Stimulated activated CD8-positive, alpha-beta memory T cell treated with anti-CD3 and anti-CD28 coated beads, Interleukin-7, amount 100 ng/mL, for 24 hours (primary cell): ENCODE measurements at places on chromosomes 2 and 18.

GRCh38 chr2:205409411-205409810 is 272.9 kb upstream of the NRP2 start:
- DNase-seq: no peak

GRCh38 chr18:72261590-72261989 is 282.6 kb downstream of the CBLN2 start:
- DNase-seq: no peak

DNA sequence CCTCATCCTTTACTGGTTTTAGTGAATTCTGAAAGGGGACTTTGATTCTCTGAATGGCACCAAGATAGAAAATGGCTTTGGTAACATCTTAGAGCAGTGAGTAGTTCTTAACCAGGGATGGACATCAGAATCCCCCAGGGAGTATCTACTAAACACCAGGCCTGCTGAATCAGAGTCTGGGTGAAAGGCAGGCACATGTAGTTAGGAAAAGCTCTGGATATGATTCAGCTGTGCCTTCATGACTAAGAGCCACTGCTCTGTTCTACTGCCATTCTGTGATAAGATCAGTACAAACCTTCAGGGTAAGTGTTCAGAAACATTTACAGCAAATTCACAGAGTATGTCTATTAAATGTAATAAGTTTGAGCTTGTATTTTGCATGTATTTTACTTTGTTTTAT is 46.2 kb upstream of the B3GNT2 start:
- no peak for DNase-seq

DNA sequence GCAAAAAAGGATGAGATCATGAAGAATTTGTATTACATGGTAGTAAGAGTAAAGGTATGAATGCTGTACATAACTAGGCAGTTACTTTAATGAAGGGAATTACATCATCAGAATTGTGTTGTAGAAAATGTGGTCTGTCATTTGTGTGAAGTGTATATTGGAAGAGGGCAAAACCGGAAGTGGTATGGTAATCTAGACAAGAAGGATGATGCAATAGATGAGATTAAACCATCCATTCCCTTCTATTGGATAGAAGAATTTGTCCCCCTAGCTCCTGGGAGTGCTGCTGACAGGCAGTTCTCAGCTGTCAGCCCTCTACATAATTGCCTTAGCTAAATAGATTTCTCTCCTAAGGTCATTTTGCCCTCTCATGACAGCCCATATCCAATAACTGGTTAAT is 55.9 kb upstream of the BARD1 start:
- DNase-seq: no peak

DNA sequence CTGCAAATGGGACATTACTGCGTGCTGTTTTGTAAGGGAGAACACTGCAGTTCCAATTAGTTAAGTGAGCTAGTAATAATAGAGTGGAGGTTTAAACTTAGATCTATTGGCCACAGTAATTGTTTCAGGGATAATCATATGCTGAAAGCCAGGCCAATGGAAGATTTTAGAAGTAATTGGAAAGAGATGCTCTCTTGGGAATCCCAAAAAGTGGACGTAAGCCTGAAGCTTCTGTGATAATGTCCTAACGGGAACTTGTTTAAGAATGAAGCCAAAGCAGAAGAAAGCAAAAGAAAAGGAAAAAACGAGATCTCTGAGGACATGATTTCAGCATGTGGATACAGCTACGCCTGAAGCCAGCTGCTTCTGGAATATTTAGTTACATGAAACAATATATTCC is 594.6 kb downstream of the SLC4A3 start:
- no peak for DNase-seq

- no peak for DNase-seq
Measured at GRCh38 chr2:99159594-99159993, 4.8 kb downstream of the LIPT1 start.

DNA sequence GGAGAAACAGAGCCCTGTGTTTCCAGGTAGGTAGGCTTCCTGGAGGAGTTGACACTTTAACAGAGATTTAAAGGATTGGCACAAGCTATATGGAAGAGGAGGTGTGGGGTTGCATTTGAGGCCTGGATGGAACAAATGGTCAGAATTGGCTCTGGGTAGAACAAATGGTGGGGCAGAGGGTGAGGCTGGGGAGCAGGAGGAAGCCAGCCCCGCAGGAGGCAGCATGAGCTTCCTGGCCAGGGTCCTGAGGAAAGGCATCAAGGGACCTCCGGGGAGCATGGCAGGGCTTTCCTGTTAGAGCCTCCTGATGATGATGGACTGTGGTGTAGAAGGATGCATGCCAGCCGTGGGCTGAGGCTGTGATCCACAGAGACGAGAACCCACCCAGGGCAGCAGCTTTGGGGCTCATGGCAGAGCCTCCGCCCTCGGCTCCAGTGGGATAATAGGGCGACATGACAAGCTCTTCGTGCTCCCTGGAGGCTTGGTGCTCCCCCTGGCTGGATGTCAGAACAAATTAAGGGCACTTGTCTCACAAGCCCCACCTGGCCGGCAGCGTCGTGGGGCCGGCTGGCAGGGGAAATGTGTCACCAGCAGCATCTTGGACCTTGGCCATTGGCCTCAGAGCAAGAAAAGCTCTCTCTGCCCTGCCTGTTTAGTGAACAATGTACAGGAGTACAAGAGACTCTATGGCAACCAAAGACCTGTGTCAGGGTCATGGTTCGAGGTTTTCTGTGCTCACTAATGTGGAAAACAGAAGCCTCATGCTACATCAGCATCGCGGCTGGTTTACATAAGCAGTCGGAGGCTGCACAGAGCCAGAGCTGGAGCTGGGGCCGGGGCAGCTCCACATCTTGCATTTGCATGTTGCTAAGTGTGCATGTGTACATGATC is 153.5 kb downstream of the MYCN start:
- DNase-seq: no peak

- DNase-seq: no peak
Measured at GRCh38 chr2:134075204-134075603, 178.7 kb upstream of the MGAT5 start.

- DNase-seq: no peak
Measured at GRCh38 chr2:15511686-15512085, 49.4 kb downstream of the NBAS start.

- no peak for DNase-seq
Measured at GRCh38 chr2:38290332-38290731, 86.7 kb downstream of the ATL2 start.

GRCh38 chr2:117674172-117674571 is 140.3 kb upstream of the DDX18 start:
- DNase-seq: no peak

DNA sequence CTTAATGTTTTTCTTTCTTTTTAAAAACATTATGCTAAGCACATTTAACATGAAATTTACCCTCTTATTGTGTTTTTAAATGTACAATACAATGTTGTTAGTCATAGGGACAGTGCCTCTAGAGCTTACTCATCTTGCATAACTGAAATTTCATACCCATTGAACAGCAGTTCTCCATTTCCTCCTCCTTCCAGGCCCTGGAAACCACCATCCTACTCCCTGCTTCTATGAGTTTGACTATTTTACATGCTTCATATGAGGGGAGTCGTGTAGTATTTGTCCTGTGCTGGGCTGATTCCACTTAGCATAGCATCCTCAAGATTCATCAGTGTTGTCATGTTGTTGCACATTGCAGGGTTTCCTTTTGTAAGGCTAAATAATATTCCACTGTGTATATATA is 92.6 kb downstream of the SPATS2L start:
- no peak for DNase-seq

DNA sequence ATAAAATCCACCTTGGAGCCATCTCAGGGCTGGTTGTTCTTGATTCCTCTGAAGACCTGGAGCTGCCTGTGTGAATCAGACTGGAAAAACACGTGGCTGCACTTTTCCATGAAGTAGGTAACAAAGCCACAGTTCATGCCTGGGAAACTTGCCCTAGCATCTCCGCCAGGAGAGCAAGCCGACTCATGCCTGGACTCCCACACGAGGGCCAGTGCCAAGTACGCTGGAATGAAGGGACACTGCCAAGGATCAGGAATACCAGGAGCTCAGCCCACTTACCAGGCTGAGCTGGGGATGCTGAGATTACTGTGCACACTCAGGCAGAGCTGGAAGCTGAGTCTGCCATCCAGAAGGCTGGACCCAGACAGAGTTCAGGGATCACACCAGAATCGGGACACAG is 10.9 kb upstream of the FHL2 start:
- DNase-seq: no peak

- DNase-seq: no peak
Measured at GRCh38 chr18:41706301-41706700, 248.7 kb upstream of the PIK3C3 start.

DNA sequence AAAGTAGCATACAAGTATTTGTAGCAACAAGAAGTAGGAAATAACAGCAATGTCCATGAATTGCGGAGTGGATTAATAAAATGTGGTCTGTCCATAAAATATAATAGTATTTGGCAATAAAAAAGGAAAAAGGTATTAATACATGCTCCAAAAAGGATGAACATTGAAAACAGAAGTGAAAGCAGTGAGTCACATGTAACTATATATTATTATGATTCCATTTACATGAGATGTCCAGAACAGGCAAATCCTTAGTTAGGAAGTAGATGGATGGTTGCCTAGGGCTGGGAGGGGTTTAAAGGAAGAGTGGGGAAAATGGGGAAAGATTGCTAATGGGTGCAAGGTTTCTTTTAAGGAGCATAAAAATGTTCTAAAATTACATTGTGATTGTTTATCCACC is 44.5 kb downstream of the CCDC74A start:
- DNase-seq: no peak

DNA sequence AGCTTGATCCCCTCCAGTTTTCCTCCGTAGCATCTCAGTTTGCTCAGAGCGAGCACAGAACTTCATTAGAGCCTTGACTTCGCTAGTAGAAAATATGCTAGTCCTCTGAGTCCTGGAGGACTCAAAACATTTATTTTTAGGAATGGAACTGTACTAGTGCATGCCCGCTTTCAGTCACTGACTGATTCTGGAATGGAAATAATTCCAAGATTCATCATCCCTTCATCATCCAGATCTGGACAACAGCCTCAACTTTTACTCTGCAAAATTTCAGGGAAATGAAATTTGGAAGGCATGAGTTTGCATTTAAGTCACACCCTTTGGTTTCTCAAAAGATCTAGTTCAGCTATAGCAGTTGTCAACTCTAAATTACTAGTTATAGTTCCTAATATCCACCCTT is 304.6 kb downstream of the XIRP2 start:
- no peak for DNase-seq

DNA sequence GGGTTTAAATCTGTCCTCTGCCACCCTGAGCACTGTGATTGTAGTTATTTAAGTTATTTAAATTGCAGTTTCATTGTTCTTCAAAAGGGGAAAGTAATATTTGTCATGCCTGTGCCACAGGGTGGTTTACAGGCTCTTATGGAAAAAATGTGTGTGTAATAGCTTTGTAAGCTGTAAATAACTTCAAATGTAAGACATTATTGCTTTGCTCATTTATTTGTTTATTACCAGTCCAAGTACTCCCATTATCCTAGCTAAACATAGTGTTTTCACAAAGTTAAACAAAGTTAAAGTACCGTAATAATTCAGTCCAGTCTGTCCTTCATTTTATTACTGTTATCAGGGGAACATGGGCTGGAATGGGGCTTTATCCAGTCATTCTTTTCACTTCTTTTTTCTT is 43.4 kb upstream of the IGFBP2 start:
- DNase-seq: no peak

GRCh38 chr2:123578016-123578415 is 447.1 kb upstream of the CNTNAP5 start:
- no peak for DNase-seq

GRCh38 chr2:162012565-162013058 is 61.4 kb downstream of the DPP4 start:
- DNase-seq: no peak

- DNase-seq: no peak
Measured at GRCh38 chr2:240393831-240394410, 41.5 kb upstream of the GPC1 start.

DNA sequence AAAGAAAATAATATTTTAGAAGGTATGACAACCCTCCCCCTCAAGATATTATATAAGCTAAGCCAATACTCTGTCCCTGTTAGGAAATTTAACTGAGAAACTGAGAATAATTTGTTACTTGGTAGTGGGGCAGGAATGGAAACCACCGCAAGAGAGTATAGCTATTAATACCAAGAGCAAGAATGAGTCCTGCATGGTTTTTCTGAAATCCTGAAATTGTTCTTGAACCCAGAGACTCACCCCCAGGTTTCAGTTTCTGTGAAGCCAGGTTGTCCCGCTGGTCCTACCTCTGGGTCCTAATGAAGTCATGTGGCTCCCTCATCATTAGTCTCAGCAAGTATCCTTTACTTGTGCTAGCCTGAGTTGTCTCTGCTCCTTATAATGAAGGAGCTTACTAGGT is 671.0 kb upstream of the ACVR2A start:
- DNase-seq: no peak

GRCh38 chr18:38475686-38476085 is 910.1 kb upstream of the CELF4 start:
- no peak for DNase-seq

GRCh38 chr2:150207979-150208378 is 279.5 kb downstream of the RND3 start:
- no peak for DNase-seq

GRCh38 chr18:36912887-36913286 is 84.0 kb downstream of the KIAA1328 start:
- no peak for DNase-seq
